ENCODE measurements at places on chromosomes 16 and 17. TPM values are rescaled to one million over a fixed set of nuclear protein-coding genes. Genes with fewer than 3 reads are reported as not detected.

The CCL23 gene
- total RNA-seq = not detected

The OR1A1 gene
- total RNA-seq = not detected

The CHD9NB gene
- total RNA-seq = not detected

The TMEM100 gene
- not detected for total RNA-seq

The SLC35G6 gene
- total RNA-seq = not detected

The ABCC3 gene
- total RNA-seq = 3.3 TPM

The CLEC18A gene
- 2.1 TPM for total RNA-seq

The SGSH gene
- 136 TPM for total RNA-seq

The KRTAP4-4 gene
- not detected for total RNA-seq

The NGFR gene
- total RNA-seq = 0.25 TPM

The CACNG3 gene
- not detected for total RNA-seq

The TAX1BP3 gene
- total RNA-seq = 9.1 TPM
